ENCODE measurements at places on chromosomes 1 and 21. TPM values are rescaled to one million over a fixed set of nuclear protein-coding genes. Genes with fewer than 3 reads are reported as not detected.

DNA sequence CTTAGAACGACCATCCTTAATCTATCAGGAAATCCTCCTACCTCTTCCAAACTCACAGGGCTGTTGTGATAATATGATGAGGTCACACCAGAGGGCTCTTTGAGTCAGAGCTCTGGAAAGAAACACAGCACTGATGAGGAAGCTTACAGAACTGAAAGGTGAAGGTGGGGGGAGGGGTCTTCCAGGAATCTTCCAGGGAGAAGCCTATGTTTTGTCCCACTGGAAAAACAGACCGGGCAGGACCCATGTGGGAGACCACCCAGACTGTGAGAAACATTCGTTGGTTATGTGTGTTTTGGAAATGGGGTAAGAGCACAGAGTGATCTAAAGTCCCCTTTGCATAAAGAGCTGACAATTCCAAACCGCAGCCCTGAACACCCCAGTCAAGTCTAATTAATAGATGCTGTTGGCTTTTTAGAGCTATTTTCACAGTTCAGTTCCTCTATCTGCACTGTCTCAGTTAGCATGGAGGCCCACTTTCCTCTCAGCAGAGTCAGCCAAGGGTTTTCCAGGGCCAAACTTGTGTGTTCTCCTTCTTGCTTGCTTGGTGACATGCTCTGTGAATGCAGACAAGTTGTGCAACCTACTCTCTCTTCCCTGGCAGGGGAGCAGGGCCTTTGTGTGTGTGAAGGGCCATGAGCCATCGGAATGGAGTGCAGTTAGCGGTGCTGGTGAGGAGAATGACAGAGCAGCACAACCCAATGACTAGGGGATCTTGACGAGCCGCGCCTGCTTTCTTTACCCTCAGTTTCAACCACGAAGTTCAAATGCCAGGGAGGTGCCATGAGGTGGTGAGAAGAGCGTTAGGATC, 12.3 kb downstream of the PHLDA3 start:
- no peak for DNase-seq

GRCh38 chr1:108955881-108956280, 7.4 kb downstream of the CLCC1 start:
- no peak for DNase-seq

GRCh38 chr1:227796359-227796915, 19.0 kb upstream of the PRSS38 start:
- DNase-seq = no peak

- no peak for DNase-seq
These were observed 548 bp downstream of the B3GALT5 start for GRCh38 chr21:39613041-39613934.

DNA sequence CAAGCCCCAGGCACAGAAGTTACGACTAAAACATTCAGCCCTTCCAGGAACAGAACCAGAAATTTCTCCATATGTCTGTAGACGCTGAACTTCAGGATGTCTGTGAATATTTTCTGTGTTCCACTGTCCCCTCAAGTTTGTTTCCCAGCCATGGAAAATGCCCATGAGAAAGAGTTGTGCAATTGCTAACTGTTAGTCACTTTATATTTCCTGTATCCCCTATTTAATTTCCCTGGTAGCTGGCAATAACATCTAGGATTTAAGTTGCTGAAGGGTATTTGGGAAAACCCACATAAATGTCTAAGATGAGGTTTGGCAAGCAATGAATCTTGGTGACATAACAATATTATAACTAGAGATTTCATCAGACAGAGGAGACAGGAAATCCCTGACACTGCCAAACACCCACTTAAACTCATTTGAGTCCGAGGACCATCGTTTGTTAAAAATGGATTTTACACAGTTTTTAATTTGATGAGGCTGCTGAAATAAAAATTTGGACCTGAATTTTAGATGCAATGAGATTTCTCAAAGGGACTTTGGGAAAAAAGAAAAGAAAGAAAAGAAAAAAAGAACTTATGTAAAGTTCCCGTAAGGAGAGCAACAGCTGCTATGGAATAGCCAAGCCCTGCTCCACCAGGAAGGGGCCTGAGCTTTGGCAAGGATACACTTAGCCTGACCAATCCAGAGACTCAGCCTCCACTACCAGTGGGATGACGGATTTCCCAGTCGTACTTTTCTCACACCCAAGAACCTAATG, 21.8 kb upstream of the ERRFI1 start:
- DNase-seq = no peak

DNA sequence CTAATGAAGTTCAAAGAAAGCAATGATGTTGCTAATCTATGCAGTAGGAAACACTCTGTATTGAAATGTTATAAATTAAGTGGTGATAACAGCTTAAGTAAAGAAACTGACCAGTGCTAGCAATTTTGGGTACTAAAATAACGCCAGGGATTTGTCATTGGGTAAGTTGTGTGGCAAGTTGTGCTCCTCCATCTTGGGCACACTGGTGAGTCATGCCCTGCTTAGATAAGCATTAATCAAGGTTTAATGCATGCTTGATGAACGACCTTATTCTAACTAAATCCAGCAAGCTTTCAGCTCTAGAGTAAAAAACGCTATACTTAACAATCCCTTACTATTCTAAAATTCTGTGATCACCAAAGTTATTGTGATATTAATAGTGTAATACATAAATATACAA, 25.2 kb downstream of the VAMP4 start:
- DNase-seq = no peak

The ADAMTS1 gene
- not detected for total RNA-seq

GRCh38 chr21:44337941-44338895, 972 bp downstream of the CFAP410 start:
- DNase-seq = no peak

DNA sequence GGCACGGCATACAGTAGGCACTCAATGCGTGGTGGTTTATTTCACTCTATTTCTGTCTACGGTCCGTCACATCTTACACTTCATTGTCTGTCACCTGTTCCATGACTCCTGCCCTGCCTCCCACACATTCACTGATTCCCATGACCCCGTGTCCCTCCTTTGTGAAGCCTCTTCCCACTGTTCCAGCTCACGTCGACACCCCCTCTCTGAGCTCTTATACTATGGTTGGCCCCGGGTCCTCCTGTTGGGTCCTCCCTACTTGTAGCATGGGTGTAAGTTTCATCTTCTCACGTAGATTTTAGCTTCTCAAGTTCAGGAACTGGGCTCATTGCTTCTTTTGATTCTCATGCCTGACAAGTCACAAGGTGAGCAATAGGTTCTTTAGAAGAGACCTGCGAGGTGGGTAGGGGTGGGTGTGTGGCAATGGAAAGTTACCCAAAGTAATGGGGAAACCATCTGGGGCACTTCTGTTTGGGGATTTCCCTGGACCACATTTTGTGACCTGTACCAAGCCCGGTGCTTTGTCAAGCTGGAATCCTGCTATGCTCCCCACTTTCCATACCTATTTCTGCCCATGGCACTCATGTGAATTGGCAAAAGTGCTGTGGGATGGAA, 22.1 kb upstream of the IL10 start:
- no peak for DNase-seq

- DNase-seq = no peak
These were observed 38.5 kb upstream of the PODN start for GRCh38 chr1:53023546-53023945.

The TLR5 gene
- total RNA-seq = 1.1 TPM

DNA sequence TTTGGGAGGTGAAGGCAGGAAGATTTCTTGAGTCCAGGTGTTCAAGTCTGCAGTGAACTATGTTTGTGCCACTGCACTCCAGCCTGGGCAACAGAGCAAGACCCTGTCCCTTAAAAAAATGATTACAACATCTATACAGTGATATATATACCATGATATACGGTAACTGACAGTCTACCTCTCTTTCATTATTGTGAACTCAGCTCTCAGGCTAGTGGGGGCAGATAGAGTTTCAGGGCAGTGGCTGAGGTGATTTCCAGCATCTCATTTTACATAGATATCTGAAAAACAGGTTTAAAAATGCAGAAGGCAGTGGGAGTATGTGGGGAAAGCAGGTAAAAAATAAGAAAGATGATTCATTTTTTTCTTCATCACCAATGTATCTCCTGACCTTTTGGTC, 8.1 kb upstream of the NTNG1 start:
- DNase-seq = no peak

DNA sequence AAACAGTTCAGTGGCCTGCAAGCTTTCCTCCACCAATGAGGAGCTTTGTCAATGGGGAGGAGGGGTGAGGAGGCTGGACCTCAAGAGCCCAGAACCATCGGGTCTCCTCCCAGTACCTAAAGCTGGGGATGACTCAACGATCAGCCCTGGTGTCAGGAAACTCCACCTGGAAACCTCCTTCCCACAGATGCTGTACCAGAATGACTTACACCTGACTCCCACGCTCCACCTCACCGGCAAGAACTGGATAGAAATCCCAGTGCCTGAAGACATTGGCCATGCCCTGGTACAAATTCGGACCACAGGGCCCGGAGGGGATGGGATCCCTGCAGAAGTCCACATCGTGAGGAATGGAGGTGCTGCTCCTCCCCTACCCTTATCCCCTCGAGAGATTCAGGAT, 11.4 kb downstream of the TMEM81 start:
- DNase-seq = no peak

- DNase-seq = no peak
These were observed 15.7 kb downstream of the SPOCD1 start for GRCh38 chr1:31799895-31800673.

The CCDC190 gene
- not detected for total RNA-seq

DNA sequence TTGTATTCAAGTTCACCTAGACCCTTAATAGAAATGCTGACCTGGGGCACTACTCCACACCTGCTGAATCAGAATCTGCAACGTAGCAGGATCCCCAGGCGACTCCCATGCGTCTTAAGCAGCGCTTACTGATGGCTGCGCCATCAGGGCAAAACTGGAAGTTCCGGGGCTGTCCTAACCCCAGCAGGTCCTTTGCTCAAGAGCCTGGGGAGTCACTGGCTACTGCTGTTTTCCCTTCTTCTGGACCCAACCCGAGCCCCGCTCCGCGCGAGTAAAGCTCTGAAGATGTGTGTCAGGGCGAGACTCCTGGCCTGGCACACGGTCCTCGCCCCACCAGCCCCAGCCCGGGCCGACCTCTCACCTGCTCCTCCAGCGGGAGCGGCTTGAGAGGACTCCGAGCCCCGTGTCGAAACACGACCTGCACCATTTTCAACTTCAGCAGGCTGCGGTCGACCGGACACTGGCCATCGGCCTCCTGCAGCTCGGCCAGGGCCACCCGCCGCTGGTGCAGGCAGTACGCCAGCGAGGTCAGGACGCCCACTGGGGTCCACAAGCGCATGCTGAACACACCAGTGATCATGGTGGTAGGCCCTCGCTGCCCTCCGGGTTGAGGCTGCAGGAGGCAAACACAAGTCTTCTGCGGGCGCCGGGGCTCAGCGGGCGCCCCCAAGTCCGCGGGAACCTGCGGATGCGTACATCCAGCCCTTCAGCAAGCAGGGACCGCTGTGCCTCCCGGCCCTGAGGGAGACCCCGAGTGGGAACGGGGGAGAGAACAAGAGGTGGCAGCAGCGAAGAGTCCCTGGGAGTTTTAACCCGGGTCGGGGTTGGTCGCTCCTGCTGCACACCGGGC, 630 bp downstream of the ACP6 start:
- peak; percentile 71 for DNase-seq

The SETDB1 gene
- 44.1 TPM for total RNA-seq

DNA sequence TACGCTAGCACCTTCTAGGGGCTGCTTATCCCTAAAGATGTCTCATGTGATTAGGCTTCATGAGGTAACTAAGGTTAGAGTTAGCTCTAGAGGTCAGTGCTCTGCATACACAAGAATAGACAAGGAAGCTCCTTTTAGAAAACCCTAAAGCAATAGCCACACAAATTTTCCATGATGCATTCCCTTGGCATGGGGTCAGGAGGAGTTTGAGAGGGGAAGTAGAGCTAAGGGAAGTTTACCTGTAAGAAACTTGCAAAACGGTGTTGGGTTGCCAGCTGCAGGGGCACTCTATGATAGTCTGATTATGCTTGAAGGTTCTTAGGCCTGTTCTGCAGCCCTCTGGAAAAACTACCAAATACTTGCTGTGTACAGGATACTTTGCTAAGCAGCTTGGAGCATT, 39.0 kb upstream of the A3GALT2 start:
- no peak for DNase-seq

DNA sequence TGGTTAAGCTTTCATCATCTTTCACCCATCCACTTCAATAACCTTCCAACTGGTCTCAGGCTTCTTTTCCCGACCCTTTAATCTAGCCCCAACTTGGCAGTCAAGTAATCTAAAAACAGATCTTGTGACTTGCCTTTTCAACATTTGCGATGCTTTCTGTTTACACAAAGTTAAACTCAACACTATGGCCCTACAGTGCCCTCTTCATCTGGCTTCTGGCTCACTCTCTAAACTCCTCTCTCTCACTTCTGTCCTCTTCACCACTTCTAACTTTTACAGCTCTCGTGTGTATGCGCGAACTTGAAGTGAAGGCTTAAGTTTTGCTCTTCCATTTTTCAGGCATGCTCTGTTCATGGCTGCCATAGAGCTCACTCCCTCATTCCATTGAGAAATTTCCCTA, 1122.3 kb upstream of the ADGRL2 start:
- DNase-seq = no peak

DNA sequence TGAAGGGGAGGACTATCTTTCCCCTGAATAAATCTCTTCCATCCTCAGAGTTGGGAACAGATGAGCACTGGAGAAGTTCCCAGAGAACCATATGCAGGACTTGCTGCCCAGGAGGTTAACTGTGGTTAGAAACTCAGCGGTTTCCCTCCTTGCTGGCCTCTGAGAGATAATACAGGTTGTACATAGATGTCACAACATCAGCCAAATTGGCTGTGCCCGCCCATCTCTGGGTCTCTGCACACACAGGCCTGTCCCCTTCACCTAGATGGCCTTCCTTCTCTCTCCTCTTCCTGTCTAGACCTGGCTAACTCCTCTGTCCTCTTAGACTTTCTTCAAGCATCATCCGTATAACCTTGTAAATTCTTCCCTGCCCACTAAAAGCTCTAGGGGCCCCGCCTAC, 5.7 kb downstream of the RGS5 start:
- DNase-seq = no peak
